ENCODE measurements at places on chromosomes 3 and 15. TPM values are rescaled to one million over a fixed set of nuclear protein-coding genes. Genes with fewer than 3 reads are reported as not detected.

GRCh38 chr3:124634210-124635168, 95.8 kb upstream of the UMPS start:
- peak; percentile 69 for DNase-seq

DNA sequence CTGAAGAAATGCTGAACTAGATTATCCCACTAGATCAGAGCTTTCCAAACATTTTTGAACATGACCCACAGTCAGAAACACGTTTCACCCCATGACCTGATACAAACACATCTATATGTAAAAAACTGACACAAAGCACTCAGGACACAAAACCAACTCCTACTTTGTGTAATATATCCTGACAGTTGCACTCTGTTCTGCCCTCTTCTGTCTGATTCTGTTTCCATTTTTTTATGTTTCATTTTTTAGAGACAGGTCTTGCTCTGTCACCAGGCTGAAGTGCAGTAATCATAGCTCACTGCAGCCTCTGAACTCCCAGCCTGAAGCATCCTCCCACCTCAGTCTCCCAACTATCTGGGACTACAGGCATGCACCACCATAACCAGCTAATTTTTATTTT, 15.8 kb upstream of the RFTN1 start:
- no peak for DNase-seq

GRCh38 chr3:197168606-197169005, 129.8 kb downstream of the DLG1 start:
- peak; percentile 32 for DNase-seq

GRCh38 chr3:106157411-106157810, 288.6 kb upstream of the CBLB start:
- DNase-seq = peak; percentile 31

TFDP2 gene
- 61.6 TPM for total RNA-seq

KLF15 gene
- total RNA-seq = 16.7 TPM

Measured in hepatocyte (in vitro differentiated cells).